ENCODE measurements at places on chromosomes 5 and 9.

GRCh38 chr5:5116956-5117355 lies 23.2 kb upstream of the ADAMTS16 start:
- no peak for DNase-seq

DNA sequence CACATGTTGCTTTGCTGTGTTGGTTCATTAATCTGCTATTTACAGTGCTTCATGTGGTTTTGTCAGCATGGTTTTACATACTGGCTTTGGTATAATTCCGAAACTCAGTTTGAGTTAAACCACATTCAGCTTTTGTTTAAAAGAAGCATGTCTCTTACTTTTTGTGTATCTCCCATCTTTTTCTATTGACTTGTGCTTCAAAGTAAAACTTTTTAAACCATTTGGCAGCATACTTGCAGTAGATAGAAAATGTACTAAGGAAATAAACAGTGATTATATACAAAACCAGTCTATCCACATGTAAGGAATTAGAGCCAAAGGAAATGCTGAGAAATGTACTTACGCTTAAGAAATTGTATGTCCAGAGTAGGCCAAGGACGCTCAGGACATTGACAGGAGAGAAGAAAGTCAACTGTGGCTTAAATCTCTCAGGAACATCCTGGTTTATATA lies 286.9 kb downstream of the ARHGEF28 start:
- DNase-seq = no peak

DNA sequence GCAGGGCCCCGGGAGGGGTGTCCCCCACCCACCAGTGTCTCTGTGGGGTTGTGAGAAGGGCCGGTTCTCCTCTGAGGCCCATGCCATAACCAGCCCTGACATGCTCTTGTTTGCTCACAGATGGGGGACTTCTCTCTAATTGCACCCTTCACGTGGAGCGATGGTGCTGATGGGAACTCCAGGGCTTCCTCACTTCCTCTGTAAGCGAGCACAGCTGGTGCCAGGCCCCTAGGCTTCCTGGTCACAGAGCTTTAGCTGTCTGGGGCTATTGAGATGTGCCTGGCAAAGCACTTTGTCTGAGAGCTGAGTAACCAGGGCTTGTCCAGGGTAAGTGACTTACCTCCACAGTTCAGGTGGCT lies 36.4 kb downstream of the PHF2 start:
- no peak for DNase-seq

- no peak for DNase-seq
Observed at GRCh38 chr5:133366438-133366837, 245.9 kb downstream of the FSTL4 start.

DNA sequence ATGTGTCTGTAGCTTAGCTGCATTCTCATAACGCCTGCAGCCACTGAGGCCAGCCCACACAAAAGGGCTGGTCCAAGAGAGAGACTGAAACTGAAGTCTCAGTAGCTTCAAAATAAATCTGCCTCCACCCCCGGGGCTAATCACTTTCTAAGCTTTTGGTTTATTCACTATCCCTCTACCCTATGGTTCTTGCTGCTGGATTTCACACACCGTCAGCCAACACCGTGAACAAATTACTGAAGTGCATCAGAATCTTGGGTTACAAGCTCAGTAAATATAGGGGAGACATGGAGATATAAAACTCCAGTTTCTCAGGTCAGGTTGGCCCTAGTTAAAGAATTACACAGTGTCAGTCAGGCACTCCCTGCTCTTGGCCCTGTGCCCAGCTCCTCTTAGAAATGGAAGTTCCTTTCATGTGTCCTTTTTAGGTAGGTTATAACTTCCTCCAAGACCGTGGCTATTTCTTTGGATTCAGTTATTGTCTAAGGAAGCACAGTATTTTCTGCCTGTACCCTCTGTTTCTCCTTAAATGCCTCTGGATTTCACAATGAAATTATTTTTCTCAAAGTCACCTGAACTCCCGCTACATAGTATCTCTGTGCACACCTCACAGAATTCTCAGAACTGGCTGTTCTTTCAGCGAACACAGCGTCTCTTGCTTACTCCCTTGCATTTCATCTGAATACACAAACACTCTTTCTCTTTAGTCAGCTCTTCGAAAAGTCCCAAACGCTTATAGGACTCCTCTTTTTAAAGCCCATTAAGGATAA lies 112.5 kb downstream of the FAM174A start:
- no peak for DNase-seq

DNA sequence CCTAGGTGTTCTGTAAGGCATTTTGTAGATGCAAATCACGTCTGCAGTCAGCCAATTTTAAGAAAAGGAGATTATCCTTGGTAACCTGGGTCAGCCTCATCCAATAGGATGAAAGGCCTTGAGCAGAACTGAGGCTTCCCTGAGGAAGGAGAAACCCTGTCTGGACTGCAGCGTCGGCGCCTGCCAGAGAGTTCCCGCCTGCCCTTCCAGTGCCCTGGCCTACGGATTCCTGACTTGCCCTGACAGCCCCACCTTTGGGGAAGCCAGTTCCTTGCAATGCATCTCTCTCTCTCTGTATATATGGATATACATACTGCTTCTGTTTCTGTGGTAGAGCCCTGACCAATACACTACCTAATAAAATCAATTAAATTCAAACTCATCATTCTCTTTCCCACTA lies 66.2 kb upstream of the RUFY1 start:
- no peak for DNase-seq

- DNase-seq = no peak
Observed at GRCh38 chr9:109072821-109073435, 46.8 kb downstream of the TMEM245 start.
